ENCODE measurements at places on chromosomes 11 and 22.

- DNase-seq, result no peak
These were observed 19.8 kb upstream of the CCDC89 start for GRCh38 chr11:85705800-85706199.

DNA sequence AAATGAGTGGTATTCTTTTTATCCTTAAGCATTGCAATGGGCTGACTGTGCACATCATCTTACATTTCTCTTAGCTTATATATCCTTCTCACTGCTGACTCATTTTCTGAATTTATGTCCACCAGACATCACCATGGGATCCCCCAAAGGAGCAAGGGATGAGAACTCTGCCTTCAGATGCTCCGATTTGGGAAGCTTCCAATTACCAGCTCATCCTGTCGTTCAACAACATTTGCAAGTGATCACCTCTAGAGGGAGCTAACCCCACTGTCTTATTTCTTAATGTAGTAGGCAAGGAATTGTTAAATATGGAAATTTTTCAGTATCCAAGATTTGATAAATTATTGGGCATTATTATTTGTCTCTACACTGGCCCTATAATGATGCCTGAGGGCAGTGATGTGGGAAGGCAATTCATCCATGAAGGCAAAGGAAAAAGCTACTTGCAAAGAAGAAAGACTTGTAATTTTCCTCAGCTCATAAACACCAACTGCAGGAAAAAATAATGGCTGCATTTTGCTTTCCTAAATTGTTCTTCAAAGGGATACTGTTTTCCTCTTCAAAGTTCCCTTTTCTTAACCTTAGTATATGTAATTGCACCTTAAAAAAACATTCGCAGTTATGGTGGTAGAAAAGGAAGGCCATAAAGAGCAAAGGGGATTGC, 102.4 kb upstream of the FSHB start:
- no peak for DNase-seq

DNA sequence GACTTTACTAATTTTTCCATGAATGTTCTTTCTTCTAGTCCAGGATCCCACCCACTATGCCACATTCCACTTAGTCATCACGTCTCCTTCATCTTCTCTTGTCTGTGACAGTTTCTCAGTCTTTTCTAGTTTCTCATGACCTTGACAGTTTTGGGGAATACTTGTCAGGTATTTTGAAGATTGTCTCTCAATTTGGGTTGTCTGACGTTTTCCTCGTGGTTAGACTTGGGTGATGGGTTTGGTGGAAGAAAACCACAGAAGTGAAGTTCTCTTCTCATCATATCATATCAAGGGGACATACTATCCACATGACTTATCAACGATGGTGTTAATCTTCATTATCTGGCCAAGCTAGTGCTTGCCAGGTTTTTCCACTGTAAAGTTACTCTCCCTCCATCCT, 102.4 kb downstream of the LRRC32 start:
- no peak for DNase-seq

- no peak for DNase-seq
These were observed 60.9 kb upstream of the LMO2 start for GRCh38 chr11:33952805-33953204.

DNA sequence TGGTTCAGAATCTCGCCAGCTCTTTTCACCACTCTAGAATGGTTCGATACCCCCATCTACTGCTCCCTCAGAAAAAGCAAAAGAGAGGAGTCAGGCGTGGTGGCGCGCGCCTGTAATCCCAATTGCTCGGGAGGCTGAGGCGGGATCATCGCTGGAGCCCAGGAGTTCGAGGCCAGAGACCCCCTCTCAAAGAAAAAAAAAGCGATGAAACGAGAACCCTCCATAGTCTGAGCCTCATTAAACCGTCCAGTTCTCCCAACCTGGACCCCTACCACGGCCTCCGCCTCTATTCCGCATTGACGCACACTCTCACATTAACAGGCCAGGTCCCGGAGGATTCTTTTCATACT, 439 bp downstream of the SPA17 start:
- peak; percentile 10 for DNase-seq

GRCh38 chr22:35769974-35770373, 52.3 kb downstream of the APOL5 start:
- DNase-seq, result no peak

- no peak for DNase-seq
These were observed 304.0 kb upstream of the ANO3 start for GRCh38 chr11:26027887-26028286.

GRCh38 chr22:19879992-19880785, 25.5 kb upstream of the GNB1L start:
- DNase-seq, result no peak

GRCh38 chr11:118051136-118051610, 25.7 kb upstream of the TMPRSS4 start:
- no peak for DNase-seq

Measured in endothelial cell (in vitro differentiated cells).